Stimulated activated CD8-positive, alpha-beta memory T cell treated with anti-CD3 and anti-CD28 coated beads, Interleukin-7, amount 100 ng/mL, for 4 hours (primary cell): ENCODE measurements at places on chromosomes 11 and 22.

- no peak for DNase-seq
Measured at GRCh38 chr22:49296561-49296960, 531.1 kb downstream of the BRD1 start.

GRCh38 chr11:117420143-117420485, 92.5 kb downstream of the CEP164 start:
- DNase-seq = no peak

- DNase-seq = no peak
Measured at GRCh38 chr11:127381247-127381646, 380.7 kb upstream of the KIRREL3 start.

DNA sequence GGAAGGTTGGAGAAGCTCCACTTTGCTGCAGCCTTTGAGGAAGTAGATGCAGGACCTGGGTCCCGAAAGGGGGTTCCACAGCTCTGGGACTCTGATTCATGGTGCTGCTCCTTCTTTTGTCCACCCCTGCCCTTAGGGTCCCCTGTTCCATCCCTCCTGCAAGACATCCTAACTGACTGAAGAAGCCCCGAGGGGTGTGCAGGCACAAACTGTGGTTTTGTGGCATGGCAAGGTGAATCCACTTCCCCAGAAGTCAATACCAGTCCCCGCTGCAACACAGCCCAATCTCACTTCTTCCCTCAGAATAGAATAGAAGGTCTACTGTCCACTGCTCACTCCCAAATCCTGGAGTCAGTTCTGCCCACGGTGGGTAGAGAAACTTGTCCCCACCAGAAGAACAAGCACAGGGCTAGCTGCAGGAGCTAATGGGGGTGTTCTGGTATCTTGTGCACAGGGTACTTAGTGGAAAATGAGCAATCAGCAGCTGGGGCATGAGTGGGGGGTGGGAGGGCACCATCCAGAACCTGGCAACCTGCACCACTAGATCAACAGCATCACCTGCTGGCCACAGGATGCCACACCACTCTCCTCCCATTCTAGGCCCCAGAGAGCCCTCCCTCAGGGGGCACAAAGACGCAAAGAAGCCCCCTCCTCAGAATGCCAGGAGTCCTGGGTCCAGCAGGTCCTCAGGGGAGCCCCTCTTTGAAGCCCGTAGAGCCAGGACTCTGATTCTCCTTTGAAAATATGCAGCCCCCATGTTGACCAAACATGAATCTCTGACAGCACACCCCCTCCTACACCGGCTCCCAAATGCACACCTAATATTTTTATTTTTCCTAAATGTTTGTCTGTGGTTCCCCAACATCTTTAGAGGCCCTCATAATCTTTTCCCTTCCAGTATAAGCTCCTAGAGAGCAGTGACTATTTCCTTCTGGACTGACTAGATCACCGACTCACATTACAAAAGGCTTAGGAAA, 14.1 kb downstream of the SPATA19 start:
- no peak for DNase-seq

DNA sequence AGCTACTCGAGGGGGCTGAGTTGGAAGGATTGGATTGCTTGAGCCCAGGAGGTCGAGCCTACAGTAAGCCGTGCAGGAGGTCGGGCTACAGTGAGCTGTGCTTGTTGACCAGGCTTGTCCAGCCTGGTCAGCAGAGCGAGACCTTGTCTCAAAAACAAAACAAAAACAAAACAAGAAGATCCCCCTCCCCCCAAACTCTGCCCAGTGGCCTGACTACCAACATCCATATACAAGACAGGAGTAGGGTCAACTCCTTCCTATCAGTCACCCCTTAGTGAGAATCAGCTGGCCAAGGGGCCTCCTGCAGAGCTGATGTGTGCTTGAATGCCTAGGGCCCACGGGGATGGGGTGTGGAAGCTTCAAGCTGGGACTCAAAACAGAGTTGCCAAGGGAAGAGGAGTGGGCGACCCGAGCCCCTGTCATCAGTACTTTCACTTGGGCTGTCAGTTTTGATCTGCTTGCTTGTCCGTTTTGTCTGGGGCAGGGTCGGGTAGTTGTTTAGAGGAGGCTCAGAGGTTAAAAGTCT, 942 bp upstream of the TSPAN18 start:
- DNase-seq = no peak

GRCh38 chr22:34904486-34904885, 161.5 kb upstream of the ISX start:
- no peak for DNase-seq

DNA sequence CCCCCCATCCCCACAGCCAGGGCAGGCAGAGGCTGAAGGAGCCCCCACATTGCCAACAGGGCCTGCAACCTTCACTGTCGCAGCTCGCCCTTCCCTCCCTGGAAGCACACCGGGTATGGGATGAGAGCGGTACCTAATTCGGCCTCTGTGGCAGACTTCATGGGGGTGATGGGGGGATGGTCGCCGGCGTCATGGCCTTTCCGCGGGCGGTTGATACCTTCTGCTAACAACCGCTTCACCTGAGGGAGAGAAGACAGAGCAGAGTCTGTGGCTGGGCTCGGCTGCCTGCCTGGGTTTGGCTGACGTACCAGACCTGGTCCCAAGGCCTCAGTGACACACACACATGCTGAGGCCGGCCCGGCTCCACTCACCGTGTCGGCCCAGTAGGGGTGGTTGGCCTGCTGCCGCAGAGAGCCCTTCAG, 11.2 kb upstream of the PPM1F start:
- DNase-seq = no peak

DNA sequence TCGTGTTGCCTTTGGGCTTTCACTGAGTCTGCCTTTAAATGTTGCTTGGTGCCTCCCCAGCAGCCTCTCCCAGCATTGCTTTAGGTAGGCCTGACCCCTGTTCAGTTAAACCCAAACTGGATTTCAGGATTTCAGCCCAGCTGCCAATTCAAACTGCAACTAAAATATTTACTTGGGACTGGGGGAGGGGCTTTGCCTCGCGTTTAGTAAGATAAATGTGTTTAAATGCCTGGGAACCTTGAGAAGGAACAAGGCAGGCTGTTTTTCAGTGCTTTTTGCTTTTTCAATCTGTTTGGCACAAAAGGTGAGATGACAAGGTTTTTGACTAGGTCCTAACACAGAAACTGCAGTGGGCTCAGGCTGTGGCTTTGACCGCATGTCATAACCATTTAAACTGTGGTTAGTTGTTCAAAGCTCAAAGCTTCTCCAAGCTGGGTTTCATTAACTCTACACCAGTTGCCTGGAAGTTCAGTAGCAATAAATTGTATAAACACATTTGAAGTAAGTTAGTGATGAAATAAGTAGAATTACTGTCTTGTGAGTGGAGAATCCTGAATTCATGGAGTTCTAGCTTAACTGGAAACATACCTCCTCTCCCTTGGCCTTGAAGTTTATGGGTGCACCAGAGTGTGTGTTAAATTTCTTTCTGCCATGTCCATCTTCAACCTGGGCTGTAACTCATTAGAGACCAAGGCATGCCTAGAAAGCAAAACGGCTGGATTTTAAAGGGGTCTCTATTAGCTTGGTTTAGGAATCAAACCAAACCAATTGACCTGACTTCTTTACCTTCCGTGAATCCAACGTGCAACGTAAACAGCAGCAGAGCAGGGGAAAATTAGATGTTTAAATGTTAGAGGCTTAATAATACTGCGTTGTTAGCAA, 3.6 kb downstream of the PKNOX2 start:
- no peak for DNase-seq

DNA sequence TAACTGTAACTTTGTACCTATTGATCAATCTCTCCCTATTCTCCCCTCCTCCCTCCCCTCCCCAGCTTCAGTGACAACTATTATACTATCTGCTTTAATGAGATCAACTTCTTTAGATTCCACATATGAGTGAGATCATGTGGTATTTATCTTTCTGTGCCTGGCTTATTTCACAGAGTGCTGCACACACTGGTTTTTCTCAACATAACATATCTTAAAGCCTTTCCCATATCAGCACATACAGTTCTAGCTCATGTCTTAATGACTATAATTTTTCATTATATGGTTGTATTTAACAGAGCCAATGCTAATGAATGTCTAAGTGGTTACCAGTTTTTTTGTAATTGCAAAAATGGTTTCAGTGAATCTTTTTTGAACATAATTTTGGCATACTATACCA, 340.3 kb upstream of the DDI1 start:
- DNase-seq = no peak

DNA sequence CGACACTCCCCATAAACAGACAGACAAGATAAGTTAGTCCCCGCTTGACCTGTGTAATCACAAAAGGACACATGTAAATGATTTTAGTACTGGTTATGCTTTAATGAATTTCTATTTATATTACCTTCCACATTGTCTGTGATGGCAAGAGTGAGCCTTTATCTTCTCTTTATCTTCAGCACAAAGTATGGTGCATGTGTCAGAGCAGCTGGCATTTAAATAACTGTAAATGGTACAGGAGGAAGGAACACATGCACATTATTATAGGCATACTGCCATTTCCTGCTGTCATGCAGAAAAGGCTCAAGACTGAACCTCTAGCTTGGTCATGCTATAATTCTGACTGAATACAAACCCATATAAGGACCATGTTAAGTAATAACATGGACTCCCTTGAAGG, 1342.7 kb upstream of the TENM4 start:
- no peak for DNase-seq

DNA sequence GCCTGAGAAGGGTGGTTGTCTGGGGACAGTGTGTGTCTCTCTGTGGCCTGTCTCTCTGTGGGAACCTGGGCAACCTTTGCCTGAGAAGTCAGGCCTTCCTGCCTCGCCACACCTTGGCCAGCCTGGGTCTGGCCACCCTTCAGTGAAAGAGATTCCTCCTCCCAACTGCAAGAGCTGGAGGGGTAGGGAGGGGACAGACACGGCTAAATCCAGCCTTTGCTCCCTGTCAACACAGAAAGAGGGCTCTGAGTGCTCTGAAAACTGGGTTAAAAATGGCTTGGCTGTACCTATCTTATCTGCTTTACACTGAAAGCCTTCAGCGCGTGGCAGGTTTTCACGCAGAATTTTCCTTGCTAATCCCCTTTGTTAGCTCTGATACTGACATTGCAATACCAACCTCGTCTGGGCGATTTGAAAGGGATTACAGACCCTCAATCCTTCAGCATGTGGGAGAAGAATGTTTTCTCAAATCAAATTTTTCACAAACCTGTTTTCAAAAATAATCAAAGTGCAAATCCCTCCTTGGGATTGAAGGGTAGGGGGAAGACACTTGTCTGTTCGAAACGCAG, 163.7 kb downstream of the DSCAML1 start:
- DNase-seq = no peak

DNA sequence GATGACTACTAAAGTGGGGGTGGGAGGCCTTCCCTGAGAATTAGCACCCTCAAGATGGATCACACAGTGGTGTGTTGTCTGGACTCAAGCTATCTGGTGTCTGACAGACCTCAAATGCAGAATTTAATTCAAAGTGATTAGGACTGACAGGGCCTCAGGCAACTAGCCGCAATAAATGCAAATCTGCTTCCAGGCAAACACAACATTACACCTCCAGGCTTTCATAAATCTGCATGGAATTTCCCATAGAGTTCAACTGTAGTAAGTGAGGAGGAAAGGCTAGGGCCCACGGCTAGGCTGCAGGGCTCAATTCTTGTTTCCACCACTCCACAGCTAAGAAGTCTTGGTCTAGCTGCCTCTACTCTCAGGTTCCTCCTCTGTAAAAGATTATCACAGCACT, 331.4 kb downstream of the LARGE1 start:
- no peak for DNase-seq

DNA sequence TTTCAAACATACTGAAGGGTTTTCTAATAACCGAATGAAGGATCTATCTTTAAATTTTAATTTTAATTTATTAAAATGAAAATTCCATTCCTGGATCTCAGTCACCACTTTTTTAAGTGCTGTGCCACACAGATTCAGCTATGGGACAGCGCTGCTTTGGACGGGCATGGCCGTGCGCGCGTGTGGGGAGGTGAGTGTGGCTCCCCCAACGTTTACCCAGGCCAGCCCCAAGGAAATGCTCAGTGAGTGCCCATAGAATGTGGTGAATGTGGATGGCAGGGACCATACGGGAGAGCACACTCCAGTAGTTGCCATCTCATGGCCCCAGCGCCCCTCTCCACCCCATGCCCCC, 88.0 kb upstream of the KCNQ1OT1 start:
- no peak for DNase-seq

- DNase-seq = no peak
Measured at GRCh38 chr11:10407749-10408685, 47.0 kb upstream of the AMPD3 start.

DNA sequence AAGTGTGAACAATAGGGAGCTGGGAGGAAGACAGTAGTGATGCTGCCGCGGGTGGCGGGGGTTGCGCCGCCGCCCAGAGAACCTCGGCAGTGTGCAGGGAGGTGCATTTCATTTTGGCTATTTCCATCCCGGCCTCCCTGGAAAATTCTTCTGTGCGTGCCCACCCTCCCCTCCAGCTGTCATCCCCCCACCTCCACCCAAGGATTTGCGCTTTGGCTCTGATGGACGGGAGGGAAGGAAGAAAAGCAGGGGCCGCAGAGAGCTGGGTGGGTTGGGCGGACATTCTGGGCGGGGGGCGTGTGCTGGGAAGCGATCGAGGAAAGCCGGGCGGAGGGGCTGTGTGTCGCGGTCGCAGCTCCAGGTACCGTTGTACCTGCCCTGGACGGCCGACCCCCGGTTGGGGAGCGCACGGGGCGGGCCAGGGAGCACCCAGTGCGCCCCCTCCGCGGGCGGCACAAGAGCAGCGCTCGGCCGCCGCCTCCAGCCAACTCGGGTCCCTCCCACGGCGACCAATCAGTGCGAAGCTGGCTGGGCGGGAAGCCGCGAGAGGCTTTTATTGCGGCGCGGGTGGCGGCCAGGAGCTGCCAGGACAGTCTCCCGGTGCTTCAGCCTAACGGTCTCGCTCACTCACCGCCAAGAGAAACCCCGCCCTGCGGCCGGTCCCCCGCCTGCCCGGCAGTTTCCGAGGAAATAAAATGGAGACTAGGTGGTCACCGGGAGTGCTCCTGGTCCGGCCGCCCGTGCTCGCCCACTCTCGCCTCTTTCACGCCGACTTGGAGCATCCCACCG, 1.6 kb downstream of the NCAM1 start:
- DNase-seq = no peak

- DNase-seq = no peak
Measured at GRCh38 chr22:27397954-27398342, 403.6 kb downstream of the MN1 start.

- no peak for DNase-seq
Measured at GRCh38 chr11:78319453-78319955, 98.1 kb downstream of the GAB2 start.

GRCh38 chr22:27284324-27284723, 517.2 kb downstream of the MN1 start:
- DNase-seq = no peak

DNA sequence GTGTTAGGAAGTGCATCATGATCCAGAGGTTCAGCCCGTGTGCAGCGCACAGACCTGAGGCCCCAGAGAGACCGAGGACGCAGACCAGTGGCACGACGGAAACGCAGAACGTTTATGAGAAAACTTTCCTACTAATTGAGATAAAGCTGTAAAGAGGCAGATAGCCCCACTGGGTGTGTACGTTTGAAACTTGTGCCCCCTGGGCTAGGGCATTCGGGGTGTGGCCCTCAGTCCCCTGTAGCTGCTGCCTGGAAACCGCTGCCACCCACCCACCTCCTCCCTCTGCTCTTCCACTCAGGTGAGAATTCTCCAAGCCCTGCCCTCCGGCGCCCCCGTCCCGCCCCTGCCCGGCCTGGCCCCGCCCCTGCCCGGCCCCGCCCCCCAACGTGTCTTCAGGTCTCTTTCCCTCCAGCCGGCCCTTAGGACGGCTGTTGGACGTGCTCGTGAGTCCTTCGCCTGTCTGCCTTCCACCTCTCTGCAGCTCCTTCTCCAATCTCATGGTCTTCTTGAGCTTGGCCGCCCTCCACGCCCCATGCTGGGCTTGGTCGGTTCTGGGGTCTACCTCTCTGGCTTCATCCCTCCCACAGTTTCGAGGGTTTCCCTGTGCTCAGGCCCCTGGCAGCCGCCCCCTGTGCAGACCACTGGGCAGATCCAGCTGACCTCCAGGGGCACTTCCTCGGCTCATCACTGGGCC, 12.1 kb downstream of the MAPK8IP2 start:
- DNase-seq = no peak
